Activated T-helper 17 cell treated with anti-CD3 and anti-CD28 coated beads, Interleukin-2, amount 50 U/mL, for 72 hours (primary cell): ENCODE measurements at places on chromosomes 16 and 17. TPM values are rescaled to one million over a fixed set of nuclear protein-coding genes. Genes with fewer than 3 reads are reported as not detected.

Gene MEFV
- total RNA-seq: 0.11 TPM

DNA sequence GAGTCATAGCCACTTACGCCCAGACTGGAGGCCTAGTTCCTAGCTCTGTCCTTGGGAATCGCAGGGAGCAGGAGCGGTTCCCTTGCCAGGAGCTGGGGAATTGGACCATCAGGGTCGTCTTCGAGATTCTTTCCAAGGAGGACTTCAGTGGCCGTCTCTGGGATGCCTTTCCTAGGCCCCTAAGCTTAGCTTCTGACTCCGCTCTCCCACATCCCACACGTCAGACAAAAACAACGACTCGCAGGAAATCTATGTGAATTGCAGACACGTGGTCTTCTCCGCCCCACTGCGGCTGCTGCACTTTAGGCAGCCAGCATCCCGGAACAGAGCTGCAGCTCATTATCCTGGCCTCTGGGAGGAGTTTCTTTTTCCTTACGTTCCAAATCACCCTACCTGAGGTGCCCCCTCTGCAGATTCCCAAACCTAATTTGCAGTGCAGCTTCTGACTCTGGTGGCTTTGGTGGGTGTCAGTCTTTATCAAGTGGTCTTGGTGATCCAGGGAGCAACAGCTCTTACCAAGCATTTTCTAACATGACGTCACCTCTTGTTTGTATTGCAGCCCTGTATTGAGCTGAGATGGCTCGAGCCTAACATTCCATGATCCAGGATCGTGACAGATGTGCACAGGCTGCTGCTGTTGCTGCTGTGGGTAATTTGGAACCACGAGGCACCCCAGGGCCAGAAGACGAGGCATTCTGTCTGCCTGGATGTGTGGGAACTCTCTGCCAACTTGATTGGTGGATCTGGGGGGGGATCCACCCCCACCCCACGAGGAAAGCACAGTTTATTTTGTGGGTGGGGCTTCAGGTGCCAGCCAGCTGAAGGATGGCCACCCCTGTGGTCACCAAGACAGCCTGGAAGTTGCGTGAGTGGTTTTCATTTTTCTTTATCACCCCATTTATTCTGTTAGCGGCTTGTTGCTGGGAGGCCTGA is 1.1 kb downstream of the KATNB1 start:
- no peak for ATAC-seq

DNA sequence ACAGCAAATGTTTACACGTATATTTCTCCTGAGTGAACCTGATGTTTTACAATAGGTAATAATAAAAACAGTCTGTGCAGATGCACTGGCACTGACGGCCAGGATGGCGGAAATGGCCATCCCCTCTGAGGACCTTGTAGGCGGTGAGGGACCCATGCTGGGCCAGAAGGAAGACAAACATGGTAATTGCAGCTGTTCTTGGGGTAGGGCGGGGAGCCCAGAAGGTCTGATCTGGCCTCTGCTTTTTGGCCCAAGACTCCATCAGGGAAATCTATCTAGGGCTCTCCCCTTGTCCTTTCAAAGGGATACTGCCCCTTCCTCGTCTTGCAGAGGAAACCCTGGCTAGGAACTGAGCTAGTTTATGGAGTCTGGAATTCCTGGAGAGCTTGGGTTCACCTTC is 7.4 kb upstream of the LGALS9 start:
- no peak for ATAC-seq

Gene CTRL
- total RNA-seq: 4.0 TPM

- no peak for ATAC-seq
Measured at GRCh38 chr16:57735755-57736418, at the start of gene KATNB1. KATNB1 (plus strand) TSS chr16:57735770; CDS start chr16:57737244, 1,474 bp downstream.

DNA sequence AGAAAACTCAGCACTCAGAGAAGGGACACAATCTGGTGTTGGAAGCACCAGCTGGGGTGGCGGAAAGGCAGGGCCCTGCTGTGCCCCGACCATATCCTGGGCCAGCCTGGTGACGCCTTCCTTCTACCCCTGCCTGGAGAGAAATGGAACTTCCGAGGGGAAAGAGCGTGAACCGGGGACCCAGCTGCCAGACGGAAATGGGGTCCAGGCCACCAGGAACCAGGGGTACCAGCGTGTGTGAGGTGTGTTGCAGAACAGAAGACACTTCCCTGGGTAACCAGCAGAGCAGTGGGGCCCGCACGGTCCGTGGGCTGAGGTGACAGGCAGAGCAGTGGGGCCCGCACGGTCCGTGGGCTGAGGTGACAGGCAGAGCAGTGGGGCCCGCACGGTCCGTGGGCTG is 6.8 kb downstream of the RAB40B start:
- no peak for ATAC-seq

Gene DCUN1D3
- total RNA-seq: 14.7 TPM

Gene WFDC1
- not detected for total RNA-seq

DNA sequence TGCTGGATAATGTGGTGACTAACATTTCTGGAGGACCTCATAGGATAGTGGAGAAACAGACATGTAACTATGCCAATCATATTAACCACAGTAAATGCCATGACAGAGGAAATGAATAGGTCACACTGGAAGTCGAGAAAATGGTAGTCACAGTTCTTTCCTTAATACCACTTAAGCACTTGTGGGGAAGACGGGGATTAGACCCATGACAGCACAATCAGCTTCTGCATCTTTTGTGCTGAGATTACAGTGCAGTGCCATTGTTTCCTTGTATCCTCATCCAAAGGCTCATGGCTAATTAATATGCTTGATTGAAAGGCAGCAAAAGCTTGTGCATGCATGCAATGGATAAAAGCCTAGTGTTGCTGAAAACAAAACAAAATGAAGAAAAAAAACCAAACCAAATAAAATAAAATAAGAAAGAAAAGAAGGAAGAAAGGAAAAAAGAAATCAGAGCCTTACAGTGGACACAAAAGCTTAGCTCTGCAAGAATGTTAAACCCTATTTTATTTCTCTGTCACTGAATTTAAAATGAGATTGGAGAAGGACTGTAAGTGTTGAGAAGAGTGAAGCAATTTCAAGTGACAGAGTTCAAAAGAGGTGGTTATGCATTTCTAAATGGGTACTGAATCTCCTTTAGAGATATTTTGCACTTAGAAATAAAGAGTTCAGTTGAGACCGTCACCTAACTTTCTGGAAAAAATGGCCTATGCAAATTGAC is 1011.9 kb downstream of the CDH8 start:
- ATAC-seq: no peak

DNA sequence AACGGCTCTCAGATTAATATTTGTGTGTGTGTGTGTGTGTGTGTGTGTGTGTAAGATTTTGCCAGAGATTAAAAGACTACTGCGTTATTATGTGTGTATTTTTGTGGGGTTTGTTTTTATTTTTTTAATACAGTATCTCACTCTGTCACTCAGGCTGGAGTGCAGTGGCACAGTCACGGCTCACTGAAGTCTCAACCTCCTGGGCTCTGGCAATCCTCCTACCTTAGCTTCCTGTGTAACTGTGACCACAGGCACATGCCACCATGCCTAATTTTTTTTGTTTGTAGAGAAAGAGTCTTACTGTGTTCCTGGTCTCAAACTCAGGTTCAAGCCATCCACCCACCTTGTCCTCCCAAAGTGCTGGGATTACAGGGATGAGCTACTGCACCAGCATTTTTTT is 87.2 kb downstream of the CYB561 start:
- ATAC-seq: no peak

Gene ZNF205
- not detected for total RNA-seq

DNA sequence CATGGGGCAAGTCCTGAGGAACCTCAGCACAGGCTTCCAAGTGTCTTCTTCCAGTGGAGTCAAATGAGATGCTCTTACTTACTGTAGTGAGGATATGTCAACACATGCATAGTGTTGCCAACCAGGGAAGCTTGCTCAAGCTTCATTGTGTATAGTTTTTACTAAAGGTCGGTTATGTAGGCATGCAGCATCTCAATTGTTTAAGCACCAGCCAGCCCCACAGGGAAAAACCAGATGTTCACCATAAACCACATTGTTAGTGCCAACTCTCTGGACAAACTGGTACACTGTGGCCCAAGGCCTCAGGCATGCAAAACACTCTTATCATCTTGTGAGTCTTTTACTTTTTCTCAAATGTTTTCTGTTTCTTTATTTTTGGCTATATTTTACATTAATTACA is 152.1 kb downstream of the PHKB start:
- no peak for ATAC-seq

- no peak for ATAC-seq
Measured at GRCh38 chr16:54291656-54292487, 5.3 kb upstream of the IRX3 start.

DNA sequence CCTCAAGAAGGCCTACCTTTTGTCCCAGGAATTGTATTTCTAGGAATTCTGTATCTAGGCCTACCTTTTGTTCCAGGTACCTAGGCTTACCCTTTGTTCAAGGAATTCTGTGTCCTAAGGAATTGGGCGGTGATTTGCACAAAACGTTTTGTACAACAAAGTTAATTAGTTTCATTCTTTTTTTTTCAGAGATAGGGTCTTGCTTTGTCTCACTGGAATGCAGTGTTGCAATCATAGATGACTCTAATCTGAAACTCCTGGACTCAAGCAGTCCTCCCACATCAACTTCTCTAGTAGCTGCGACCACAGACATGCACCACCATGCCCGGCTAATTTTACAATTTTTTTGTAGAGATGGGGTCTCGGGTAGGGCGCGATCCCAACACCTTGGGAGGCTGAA is 7.0 kb downstream of the CDR2L start:
- no peak for ATAC-seq

DNA sequence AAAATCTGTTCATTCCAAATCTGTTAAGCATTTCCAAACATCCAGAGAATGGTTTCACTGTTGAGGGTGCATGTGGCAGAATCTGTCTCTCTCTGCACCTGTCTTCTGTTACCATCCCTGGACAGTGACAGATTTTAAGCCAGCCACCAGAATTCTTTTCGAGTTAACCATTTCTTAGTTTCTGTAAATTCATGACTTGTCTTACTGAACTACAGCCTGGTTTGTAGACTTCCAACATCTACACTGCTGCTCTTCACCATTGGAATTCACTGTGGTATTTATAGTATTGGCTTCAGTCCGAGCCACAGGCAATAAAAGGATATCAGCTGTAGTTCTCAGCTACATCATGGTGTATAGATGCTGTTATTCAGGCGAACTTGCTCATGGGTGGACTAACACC is 47.6 kb downstream of the GOSR1 start:
- ATAC-seq: no peak

- peak; percentile 32 for ATAC-seq
Measured at GRCh38 chr17:74454197-74455024, 12.0 kb upstream of the CD300A start.

Gene XPO6
- total RNA-seq: 238 TPM

GRCh38 chr16:46404028-46404427 is 217.2 kb downstream of the SHCBP1 start:
- no peak for ATAC-seq

Gene SRSF1
- 391 TPM for total RNA-seq

DNA sequence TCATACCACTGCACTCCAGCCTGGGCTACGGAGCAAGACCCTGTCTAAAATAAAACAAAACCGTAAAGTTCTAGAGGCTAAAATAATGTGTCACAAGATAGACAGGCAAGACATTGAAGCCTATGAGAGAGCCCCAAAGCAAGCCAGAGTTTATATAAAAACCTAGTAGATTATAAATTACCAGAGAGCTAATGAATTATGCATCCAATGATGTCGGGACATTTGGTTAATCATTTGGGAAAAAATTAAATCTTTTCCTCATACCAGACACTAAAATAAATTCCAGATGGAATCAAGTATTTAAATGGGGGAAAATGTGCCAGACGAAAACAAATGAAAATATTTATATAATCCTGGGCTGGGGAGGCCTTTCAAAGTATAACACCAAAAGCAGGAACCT is 24.2 kb downstream of the CCDC40 start:
- ATAC-seq: no peak

GRCh38 chr16:72848759-72849664 is 198.9 kb downstream of the ZFHX3 start:
- ATAC-seq: no peak

Gene TP53TG3C
- total RNA-seq: not detected

GRCh38 chr16:81926036-81926435 is 85.2 kb downstream of the SDR42E1 start:
- no peak for ATAC-seq

- ATAC-seq: no peak
Measured at GRCh38 chr17:77944390-77945222, 13.9 kb upstream of the TNRC6C start.

DNA sequence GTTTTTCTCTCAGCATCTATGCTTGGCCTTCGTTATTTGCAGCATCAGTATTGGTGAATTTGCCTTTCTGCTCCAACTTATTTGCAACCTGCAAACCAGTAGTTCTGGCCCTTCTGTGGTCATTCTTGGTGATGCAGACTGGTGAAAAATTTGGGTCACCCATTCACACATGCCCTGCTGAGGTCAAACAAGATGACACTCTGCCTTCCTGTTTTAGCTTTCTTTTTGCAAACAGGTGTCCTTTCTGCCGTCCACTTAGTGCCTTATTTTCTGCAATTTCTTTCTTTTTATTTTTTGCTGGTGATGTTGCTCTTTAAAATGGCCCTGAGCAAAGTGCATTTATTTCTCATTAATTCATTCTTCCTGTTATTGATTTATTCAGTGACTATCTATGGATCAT is 31.3 kb downstream of the PLCG2 start:
- no peak for ATAC-seq

DNA sequence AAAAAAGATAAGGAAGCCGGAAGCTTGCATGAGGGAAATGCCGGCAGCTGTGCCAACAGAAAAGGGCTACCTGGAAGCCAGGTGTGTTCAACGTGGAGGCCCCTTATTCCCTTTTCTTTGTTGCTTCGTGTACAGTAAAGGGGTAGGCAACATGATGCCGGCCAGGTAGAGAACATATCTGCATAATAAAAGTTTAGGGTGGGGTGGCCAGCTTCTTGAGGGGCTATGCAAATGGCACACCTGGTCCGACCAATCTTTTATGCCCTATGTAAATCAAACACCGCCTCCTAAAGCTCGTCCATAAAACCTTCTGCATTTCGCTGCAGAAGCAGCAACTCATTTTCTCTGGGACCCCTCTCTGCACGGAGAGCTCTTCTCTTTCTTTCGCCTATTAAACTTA is 911.6 kb downstream of the KCNJ2 start:
- no peak for ATAC-seq

DNA sequence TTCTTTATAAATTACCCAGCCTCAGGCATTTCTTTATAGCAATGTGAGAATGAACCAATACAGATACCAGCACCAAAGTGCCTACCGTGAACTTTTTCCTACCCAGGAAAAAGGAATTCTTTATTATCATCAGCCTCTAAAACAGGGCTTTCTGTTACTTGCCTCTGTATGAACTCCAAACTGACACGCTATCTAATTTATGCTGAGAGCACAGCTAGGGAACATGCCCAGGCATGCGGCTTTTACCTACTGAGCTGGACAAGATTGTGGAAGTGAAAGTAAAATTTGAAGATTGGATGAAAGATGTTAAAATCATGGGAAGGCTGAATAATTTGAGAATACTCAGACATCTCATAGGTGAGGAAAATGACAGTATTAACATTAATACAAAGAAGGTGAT is 24.4 kb upstream of the ADCY9 start:
- ATAC-seq: no peak

Gene CTRB1
- not detected for total RNA-seq
